ENCODE measurements at places on chromosomes 11 and 22.

- DNase-seq: no peak
Observed at GRCh38 chr11:101453682-101454081, 130.1 kb downstream of the TRPC6 start.

DNA sequence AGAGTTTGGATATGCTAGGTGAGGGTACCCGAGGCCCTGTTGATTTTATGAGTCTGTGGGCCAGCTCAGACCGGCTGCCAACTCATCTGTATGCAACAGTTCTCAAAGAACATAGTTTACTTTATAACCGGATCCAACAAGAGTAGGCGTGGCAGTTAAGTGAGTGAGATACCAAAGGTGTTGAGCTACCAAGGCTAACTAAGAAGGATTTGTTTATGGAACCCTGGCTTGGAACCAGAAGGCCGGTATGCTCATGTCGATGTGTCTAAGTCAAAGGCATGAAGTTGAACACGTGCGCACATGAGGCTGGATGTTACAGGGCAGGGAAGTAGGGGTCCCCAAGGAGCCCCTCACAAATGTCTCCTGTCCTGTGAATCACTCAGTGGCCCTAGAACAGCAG is at the start of gene KCNJ1:
TSS of gene KCNJ1 (minus strand) at position 20 of the 400 bp plus-strand sequence. CDS start 27,053 bp downstream, outside the sequence.
- DNase-seq: no peak

DNA sequence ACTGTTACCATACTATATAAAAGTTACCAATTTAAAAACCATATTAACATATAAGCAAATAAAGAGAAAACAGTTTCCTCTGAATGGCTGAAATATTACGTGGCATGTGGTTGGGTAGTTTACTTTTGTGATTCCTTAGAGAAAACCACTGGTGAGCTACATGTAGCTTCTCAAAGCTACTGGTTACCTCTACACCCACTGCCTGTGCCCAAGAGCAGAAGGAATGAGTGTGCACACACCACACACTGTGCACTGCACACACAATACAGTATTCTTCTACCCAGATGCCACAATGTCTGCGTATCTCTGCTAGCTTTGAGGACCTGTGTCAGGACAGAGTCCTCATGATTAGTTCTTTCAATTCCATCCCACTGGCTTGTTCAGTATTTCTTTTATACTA is 25.5 kb upstream of the YPEL1 start:
- DNase-seq: no peak

DNA sequence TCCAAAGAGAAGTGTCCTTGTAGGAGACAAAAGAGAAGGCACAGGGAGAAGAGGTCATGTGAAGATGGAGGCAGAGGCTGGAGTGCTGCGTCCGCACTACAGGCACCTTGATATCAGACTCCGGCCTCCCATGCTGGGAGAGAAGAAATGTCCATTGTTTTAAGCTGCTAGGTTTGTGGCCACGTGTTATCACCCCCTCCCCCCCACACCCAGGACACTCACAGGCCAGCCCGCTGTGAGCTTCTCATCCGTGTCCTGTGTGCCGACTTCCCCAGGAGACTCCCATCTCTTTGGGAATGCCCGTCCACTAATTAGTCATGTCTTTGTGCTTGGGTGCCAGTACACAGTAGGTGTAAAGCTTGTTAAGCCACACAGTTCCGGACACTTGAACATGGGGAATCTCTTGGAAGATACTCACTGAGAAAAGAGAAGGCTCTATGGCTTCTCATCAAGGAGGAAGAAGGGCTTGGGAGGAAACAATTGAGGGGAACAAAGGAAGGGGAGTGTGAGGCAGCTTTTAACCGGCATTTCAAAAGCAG is 1234.7 kb downstream of the TBC1D22A start:
- no peak for DNase-seq

DNA sequence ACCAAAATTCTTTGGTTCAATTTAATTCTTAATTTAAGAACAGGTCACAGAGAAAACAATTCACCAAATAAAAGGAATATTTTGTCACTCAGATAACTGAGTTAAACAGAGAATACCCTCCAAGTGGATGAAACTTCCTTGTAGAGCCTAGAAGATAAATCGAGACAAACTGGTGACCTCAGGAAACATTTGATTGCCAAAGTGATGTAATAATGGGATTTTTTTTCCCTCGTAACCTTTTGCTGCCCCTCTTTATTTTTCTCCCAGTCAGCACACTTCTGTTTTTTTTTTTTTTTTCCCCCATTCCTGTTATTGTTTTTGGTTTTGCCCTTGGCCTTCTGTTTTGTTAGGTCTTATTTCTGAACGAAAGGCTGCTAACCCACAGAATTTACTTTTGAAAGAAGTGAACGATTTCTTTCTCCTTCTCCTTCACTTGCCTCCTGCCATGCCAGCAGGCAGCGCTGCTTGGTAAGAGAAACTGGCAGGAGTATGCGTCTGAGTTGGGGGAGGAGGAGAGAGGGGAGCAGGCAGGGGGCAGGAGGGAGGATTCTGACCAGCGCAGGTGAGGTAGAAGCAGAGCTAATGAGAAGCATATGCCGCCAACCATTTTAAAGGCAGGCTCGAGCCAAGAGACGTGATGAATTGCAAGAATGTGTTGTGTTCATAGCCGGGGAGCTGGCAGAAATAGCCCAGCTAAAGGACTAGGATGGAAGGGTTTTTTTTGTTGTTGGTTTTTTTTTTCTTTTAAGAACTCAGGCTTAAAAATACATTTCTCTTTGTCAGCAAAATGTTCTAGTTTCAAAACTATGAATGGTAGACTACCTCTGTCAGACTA is 121.9 kb upstream of the MTMR2 start:
- no peak for DNase-seq
